ENCODE measurements at places on chromosomes 4 and X.
A peak's percentile ranks its signal among the peaks of the same experiment; 100 is the strongest.

- no peak for DNase-seq
Observed at GRCh38 chr4:23384741-23385140, 505.1 kb downstream of the PPARGC1A start.

GRCh38 chrX:22159071-22159470 is 113.6 kb upstream of the CBLL2 start:
- DNase-seq: no peak

DNA sequence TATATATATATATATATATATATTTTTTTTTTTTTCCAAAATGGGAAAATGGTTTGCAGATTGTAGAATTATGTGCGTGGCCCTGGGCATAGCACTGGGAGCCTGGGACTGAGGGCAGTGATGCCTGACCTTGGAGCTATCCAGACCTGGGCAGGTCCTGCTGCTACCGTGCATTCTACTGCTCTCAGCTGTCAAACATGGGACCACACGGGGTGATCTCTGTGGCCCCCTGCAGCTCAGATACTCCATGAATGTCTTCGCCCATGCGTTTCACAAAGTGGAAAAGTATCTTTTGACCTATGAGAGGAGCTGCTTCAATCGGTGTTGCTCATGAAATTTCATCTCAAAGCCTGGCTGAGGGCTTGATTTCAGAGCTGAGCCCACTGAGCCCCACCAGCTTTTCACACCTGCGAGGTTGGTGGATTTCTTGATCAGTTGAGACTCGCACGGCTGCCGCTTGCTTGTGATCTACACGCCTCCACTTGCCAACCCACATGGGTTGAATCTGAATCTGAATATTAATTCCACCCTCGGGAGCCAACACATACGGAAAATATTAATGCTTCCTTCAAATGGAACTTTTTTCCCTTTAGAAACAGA is 35.7 kb downstream of the ING2 start:
- no peak for DNase-seq

DNA sequence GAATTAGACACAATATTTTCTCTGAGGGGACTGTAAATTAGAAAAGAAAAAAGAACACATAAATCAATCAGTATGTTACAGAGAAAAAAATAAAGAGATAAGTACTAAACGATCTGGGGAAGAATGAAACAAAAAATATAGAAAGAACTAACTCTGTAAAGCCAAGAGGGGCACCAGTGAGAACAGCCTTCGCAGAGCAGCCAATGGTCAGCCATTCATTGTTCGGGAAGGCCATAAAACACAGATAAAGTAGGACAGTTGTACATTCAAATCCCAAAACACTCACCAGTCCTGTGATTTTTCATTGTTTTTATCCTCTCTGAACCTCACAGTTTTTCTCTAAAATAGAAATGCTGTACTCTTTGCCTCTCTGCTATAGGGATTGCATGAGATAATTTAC is 127.9 kb downstream of the NEK1 start:
- no peak for DNase-seq

DNA sequence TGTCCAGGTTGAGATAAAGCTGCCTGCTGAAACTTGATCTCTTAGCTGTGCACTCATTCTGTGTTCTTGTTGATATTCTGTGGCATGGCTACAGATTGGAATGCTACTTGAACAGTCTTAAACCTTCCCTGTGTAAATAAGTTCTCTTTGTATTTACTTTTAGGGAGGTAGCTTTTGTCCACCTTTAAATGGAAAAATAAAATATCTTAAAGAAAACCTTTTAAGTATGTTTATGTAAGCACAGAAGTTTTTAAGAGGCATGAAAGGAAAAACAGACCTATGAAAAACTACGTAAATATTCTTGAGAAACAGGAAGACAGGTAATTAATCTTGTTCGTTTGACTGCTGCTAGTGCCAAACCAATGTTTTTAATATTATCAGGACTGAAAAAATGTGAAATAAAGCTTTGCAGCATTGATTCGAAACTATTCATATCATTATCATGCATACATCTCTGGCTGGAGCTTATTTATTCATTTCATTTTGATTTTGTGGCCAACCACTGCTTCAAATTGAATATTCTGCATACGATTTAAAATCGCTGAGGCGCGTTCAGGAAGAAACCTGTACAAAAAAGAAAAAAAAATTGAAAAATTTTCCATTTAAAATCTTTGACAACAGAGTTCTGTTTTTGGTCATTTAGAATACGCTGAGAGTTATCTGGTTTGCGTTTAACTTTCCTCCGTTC is 17.8 kb downstream of the HSD17B13 start:
- DNase-seq: no peak

DNA sequence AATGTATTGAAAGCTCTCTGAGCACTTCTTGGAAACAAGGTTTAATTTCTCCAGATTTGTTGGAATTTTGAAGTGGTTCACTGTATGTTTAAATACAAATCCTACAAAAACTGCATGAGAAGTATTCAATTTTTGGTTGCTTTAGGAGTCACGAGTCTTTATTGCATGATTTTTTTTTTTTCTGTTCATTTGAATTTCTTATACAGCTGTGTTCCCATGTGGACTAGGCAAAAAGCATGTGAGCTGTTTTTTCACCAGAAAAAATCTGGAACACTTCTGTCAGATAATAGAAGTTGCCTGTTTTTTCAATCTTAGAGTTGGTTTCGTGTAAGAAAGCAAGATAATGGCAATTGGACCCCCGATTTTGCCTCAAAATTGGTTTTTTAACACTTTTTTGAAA is 66.4 kb downstream of the SLC9A6 start:
- no peak for DNase-seq

DNA sequence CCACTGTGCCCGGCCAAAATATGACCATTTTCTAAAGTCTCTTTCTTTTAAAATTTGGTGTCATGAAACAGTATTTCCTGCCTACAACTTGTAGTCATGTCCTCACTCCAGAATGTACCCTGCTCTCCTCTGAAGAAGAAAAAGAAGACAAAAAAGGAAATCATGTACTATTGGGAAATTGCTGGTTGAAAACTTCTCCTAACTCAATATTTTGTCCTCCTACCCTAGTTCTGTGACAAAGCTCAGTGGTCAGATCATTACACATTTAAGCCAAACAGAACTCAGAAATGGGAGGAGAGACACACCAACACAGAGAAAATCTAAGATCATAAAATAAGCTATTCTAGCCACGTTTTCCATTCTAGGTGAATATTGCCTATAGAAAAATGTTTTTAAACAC is 127.7 kb downstream of the IRF2 start:
- DNase-seq: no peak

- peak; percentile 66 for DNase-seq
Observed at GRCh38 chrX:119647552-119648420, 41.6 kb upstream of the NKRF start.

DNA sequence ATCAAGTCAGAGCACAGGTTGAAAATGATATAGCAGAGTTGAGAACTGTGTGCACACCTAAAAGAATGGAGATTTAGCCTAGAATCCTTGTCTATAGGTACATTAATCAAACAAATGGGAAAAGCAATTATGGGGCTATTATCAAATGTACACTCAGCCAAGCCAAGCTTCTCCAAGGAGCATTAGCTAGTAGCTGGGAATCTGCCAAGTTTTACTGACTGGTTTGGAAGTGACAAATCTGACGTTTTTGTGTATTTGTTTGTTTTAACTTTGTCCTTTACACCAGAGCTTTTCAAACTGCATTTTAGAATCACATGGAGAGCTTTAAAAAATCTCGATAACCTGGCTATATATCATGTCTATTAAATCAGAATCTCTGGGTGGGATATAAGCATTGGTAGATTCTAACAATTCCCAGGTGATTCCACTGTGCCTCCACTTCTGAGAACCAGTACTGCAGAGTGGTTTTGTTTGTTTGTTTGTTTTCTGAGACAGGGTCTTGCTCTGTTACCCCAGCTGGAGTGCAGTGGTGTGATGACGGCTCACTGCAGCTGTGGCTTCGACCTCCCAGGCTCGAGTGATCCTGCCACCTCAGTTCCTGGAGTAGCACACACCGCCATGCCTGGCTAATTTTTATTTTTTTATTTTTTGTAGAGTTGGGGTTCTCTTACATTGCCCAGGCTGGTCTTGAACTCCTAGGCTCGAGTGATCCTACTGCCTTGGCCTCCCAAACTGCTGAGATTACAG is 279.8 kb downstream of the UNC5C start:
- no peak for DNase-seq

DNA sequence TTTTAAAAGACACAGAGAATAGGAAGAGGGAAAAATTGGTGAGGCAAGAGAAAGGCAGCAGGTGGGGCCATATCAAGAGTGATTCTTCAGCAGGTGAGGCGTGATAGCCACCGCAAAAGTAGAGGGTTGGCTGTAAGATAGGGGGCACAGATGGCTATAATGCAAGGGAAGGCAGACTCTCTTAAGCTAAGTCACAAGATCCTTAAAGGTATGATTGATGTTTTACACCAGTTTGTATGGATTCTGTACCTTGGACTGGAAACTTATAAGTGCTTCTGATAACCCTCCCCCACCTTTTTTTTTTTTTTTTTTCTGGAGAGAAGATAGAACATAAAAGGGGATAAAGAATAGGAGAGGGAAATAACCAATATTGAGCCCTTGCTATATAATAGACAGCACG is 40.0 kb downstream of the NSUN7 start:
- DNase-seq: no peak

DNA sequence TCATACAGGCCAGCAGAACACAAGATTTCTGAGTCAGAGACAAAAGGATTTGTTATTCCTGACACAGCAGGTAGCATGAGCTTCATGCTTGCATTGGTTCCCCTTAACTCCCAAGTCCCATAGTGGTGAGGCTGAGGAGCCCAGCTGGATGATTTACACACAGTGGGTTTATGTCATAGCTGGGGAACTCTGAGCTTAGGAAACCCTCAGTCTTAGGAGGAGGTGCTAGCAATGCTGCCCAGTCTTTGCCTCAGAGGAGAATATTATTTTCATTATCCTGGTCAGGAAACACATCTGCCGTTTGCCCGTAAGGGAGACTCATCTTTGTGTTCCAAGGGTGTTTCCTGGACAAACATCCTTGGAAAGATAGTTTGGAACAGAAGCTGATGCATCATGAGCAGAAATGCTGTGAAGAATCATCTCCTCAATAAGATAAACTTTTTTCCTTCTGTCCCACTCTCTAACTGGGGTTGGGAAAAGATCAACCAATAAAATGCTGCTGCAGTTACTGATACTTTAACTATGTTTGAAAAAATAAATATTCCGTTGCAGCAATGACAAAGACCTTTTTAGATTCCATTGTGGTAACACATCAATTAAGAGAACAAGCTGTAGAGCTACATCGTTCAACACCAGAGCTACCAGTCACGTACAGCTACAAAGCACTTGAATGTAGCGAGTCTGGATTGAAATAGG is 146.8 kb downstream of the DCLK2 start:
- DNase-seq: no peak

DNA sequence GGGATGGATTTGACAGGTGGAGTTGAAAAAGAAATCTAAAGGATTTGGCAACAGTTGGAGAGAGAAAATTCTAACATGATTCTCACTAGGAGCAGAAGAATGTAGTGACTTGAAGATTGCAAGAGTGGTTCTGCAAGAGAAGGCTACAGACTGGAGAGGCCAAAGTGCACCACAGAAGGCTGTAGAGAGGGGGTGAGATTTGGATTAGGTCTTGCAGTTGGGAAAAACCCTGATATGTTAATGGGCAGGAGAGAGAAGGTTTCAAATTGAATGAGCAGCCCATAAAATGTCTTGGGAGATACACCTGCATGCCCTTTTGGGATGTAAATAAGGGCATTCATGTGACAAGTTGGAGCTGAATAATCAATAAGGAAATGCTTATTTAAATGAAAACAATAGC is 14.7 kb upstream of the VEGFD start:
- DNase-seq: no peak

- no peak for DNase-seq
Observed at GRCh38 chr4:169741569-169741968, 16.2 kb downstream of the HPF1 start.

- no peak for DNase-seq
Observed at GRCh38 chrX:49162620-49163019, at the start of gene MAGIX. Gene MAGIX (plus strand): TSS chrX:49162758. CDS start chrX:49162890, 132 bp downstream.

- no peak for DNase-seq
Observed at GRCh38 chr4:151238477-151238876, 38.5 kb upstream of the PRSS48 start.

DNA sequence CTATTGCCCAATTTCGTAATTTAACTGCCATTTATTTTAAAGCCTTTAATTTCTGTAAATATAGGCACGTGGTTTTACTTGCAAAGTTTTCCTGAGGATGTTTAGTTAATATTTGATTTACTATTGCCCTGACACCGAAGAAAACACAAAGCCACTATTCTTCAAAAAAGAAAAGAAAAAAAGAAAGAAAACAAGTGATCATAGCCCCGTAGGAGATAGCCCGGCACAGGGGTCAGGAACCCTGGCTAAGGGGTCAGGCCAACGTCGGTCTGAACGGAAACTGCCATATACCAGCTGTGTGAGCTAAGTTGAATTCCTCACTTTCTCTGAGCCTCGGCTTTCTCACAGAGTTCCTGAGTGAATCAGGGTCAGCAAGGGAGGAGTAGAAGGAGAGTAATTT is 17.7 kb upstream of the LAMP2 start:
- no peak for DNase-seq

DNA sequence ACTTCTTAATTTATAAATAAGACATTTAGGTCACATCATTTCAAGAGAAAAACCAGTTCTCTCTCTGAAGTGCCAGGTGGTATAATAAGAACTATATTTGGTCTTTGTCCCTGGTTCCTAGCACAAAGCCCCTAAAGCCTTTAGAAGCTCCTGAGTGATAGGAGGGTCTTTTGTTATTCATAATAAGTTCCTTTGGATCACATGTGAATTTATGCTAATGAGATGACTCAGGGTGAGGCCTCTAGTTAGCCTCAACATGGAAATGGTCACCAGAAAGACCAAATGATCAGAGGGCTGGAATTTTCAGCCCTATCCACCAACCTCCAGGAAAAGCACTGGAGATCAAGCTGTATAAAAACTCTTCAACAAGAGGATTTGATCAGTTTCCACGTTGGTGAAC is 68.1 kb upstream of the BLTP1 start:
- no peak for DNase-seq

GRCh38 chr4:95106408-95106928 is 348.7 kb downstream of the BMPR1B start:
- DNase-seq: no peak

DNA sequence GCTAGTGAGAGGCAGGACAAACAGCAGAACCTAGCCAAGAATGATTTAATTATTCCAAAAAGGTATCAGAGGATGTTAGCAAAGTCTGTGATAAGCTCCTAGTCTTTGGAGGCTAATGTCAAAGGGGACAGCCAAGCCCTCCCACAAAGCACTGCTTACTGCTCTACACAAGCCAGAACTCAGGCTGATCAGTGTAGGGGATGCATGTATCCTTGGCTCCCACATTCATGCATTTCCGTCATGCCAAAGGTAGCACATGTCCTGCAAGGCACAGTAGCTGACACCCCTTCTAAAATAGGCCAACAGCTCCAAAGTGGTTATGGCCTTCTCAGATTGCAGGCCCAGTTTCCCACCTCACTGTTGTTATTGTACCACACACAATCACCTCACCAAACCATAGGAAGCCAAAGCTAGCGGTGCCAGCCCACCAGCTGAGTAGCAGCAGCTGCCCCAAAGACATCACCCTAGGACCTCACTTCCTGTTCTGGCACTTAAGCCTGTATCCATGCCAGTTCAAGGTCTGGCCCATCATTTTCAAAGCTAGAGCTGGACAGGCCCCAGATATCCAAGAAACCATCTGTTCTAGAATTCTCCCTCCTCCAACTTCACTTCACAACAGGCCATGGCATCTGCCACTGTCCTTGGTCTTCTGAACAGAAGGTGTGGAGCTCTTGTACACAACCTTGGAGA is 40.9 kb downstream of the TSPAN5 start:
- no peak for DNase-seq

GRCh38 chr4:11021333-11021732 is 336.8 kb upstream of the CLNK start:
- no peak for DNase-seq

GRCh38 chr4:123874063-123874462 is 477.5 kb downstream of the SPRY1 start:
- no peak for DNase-seq
